CD8-positive, alpha-beta T cell (primary cell): ENCODE measurements at places on chromosomes 7 and 10. TPM values are rescaled to one million over a fixed set of nuclear protein-coding genes. Genes with fewer than 3 reads are reported as not detected.

Gene PRLHR
- not detected for total RNA-seq

DNA sequence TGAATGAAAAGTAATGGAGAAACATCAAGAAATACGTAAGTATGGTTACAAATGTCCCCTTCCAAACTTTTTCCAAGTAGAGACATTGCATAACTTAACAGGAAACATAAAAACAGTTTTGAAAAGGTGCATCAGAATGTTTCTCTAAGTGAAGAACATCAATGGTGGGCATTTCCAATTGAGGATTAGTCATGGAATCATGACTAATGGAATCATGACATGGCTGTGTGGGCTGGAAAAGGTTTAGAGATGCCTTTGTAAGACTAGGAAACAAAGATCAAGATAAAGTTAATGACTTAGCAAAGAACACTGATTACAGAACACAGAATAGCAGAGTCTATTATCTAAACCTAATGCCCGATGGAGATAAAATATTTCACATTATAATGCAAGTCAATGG is 272.0 kb downstream of the HPSE2 start:
- no peak for DNase-seq

- DNase-seq = no peak
Observed at GRCh38 chr10:50937230-50937907, 51.9 kb upstream of the A1CF start.

DNA sequence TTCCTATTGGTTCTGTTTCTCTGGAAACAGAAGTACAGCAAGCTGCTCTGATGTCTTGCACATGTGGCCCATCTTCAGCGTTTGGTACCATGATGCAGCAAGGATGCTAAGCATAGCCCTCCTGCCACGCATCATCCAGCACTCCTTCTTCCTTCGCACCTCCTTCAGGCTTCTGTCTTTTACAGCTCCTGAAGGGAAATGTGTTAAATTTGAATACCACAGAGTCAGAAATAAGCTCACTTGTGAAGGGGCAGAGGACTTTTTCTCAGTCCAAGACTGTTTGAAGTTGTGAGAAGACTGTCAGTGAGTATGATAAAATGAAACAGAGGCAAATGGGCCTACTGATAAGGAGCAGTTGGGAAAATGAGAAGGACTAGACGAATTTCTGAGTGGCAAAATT is 20.7 kb downstream of the TSPAN13 start:
- DNase-seq = no peak

Gene OTUD1
- 81.3 TPM for total RNA-seq

Gene TEX47
- not detected for total RNA-seq

DNA sequence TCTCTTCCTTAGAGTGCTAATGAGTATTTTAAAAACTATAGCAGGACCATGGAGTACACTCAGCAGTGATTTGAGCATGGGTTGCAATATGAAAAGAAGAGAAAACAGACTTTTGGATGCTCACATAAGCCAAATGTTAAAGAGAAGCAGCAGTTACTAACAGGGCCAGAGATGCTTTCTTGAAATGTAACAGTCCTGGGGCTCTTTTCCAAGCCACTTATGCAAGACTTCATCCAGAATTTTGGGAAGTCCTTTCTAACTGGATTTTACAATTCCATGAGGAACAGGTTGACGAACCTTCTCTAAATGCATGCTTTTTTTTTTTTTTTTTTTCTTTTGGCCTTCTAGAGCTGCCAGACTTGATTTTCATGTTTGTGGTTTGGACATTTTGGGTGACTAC is 282.0 kb downstream of the SEC23IP start:
- DNase-seq = no peak

GRCh38 chr7:55104123-55104522 is 85.3 kb downstream of the EGFR start:
- no peak for DNase-seq

Gene SUN3
- not detected for total RNA-seq

- DNase-seq = no peak
Observed at GRCh38 chr7:68547799-68548198, 1050.5 kb upstream of the AUTS2 start.
